CD4-positive, alpha-beta T cell treated with Interleukin-15 for 1 hour (primary cell): ENCODE measurements at places on chromosomes 2 and 18.

DNA sequence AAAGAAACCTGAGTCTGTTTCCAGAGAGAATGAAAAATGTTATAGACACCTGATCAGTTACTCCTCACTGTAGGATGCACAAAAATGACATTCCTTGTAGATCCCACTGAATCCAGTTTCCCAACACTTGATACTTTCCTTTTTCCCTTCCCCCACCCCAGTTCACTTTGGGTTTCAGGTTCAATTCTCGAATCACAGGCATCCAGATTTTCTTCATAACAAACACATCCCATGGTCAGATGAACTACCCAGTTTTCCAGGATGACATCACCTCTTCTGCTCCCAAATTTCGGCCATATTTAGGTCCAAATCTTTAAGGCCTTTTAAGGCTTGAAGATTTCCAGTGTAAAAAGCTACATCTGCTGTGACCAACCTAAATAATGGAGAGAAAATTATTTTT lies 51.5 kb downstream of the UGP2 start:
- DNase-seq = no peak

GRCh38 chr2:236777408-236777807 lies 207.8 kb downstream of the ACKR3 start:
- no peak for DNase-seq

DNA sequence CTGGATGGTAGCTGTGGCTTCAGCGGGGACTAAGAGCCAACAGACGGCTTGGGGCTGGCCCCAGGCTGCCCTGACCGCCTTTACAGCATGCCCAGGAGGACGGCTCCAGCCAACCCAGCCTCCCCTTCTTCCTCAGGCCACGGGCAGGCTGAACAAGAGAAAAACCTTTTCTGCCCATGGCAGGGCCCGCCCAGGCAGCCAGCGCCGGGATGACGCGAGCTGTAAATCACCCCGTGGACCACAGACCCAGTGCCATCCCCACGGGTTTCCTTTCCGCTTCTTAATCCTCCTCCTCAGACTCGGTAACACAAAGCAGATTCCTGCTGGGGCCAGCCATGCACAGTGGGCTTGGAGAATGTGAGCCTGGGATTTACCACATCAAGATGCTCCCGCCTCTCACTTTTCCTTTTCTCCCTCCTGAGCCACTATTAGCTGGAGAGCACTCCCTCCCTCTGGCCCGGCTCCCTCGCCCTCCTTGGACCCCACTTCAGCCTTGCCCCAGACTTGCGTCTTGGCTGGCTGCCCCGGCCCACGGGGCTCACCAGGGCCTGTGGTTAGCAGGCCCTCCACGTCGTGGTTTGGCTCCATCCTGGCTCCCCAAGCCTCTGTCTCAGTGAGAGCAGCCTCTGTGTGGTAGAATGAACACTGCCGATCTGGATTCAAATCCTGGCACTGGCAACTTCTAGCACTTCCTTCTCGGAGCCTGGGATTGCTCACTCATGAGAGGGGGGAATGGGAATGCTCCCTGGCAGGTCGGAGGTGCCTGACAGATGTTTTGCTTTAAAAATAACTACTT lies 31.4 kb downstream of the ATOH8 start:
- no peak for DNase-seq

GRCh38 chr2:7530001-7530400 lies 612.8 kb downstream of the RNF144A start:
- DNase-seq = no peak

- DNase-seq = no peak
Observed at GRCh38 chr2:166170356-166170755, 42.5 kb upstream of the SCN1A start.

DNA sequence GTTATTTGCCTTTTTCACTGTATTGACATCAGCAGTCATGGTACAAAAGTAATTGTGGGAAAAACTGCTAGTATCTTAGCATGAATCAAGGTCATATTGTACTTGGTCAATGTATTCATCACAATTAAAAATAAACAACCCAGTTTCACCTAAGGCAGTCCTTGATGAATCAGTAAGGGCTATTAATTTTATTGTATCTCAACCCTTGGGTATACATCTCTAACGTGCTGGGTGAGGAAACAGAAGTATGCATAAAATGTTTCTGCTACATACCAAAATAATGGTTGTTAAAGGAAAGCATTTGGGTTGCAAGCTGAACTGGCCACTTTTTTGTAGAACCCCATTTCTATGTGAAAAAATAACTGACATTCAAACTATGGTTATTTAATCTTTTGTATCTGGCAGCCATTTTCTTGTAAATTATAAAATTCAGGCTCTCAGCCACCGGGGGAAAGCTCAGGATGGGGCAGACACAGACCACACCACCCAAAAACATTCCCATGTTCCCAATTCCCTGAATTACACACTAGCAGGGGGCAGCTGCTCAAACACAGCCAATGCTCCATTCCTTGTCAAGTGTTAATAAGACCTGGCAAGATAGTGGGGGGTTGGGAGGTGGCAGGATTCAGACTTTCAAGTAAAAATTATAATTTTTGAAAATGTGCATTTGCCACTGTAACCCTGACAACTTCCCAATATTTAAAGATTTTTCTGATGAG lies 49.3 kb downstream of the OLA1 start:
- DNase-seq = no peak

GRCh38 chr2:97673915-97674283 lies 4.4 kb downstream of the C2orf92 start:
- no peak for DNase-seq

GRCh38 chr18:37230768-37231167 lies 334.8 kb downstream of the CELF4 start:
- DNase-seq = no peak

DNA sequence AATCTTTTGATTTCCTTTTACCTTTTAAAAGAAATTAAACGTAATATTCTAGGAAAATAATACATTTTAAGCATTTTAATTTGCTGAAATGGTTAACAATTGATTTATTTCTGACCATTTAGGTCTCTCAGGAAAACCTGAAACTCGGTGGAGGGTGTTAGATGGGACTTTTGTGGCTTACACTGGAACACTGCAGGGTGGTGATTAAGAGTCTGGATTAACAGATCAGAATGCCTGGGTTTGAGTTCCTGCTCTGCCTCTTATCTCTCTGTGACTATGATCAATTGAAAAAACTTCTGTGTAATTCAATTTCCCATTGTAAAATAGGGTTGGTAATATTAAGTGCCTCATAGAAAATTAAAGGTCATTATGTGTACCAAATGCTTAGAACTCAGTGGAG lies 168.7 kb downstream of the UBE2E3 start:
- DNase-seq = no peak

GRCh38 chr2:22279541-22279940 lies 1105.4 kb upstream of the KLHL29 start:
- no peak for DNase-seq

GRCh38 chr2:180495606-180496005 lies 484.8 kb upstream of the UBE2E3 start:
- no peak for DNase-seq

DNA sequence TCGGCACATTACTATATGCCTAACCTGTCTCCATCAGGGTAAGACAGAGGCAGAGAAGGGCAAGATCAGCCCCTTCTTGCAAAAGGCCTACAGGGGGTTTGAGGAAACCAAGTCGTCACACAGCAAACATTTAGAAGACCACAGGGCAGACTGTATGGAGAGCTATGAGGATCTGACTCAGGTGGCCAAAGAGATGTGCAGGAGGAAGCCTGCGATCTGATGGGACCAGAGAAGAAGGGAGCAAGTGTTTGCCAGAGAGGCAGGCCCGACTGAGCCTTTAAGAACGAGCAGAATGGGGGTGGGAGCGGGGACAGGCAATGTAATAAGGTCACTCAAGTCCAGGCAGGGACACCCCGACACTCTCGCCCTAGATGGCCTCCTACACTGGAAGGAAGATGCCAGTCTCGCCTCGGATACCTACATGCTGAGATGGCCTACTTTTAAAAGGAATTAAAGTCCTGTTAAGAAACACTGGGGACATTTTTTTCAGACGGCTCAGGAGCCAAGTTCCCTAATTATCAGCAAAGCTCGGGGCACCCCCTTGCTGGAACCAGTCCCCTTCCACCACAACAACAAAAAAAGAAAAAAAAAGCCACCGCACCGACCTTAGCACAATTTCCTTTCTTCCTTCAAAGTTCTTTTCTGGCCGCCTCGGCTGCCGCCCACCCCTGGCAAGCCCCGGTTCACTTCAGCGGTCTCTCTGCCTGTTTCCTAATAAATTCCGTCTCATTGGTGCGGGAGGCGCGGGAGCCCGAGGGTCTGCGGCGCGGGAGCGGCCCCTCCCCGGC lies 1.5 kb downstream of the SFXN5 start:
- no peak for DNase-seq

DNA sequence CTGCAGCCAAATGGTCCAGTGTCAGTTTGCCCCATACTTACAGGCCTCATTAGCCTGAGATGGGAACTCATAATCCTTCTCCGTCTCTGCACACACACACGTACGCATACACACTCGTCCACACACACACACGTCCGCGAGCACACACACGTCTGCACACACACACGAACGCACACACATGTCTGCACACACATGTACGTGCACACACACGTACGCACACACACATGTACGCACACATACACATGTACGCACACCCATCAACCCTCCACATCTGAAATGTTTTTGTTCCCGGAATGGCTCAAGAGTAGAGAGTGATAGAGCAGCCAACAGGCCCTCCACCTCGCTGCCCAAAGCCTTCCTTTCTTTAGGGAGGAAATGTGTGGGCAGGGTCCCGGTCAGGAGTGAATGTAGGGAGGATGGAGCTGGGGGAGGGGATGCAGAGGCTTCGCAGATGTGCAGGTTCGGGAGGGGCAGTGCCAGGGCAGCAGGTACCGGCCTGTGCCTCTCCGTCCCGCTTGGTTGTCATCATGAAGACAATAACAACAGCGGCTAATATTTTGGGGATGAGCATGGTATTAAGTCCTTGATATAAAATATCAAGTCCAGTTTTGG lies 52.7 kb downstream of the PTGR3 start:
- DNase-seq = no peak

DNA sequence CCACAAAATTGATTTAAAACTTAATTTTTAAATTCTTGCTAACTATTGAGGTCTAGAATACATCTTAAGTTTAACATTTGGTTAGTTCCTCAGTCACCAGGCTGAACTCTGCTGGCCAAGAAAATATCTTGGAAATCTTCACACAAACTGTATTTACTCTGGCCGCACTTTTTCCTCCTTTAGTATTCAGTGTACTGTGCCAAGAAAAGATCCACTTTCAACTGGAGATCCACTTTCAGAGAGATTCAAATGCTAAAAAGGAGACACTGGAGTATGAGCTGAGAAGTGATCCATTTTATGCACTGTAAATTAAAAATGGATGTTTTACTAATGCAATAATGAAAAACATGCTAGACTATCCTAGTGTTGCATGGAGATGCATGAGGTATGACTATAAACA lies 98.1 kb downstream of the ANTXR1 start:
- no peak for DNase-seq

- no peak for DNase-seq
Observed at GRCh38 chr18:31275722-31276463, 42.1 kb upstream of the DSG1 start.

- no peak for DNase-seq
Observed at GRCh38 chr2:205771031-205771430, 88.7 kb downstream of the NRP2 start.

GRCh38 chr18:80086281-80086680 lies 22.8 kb upstream of the ADNP2 start:
- no peak for DNase-seq

DNA sequence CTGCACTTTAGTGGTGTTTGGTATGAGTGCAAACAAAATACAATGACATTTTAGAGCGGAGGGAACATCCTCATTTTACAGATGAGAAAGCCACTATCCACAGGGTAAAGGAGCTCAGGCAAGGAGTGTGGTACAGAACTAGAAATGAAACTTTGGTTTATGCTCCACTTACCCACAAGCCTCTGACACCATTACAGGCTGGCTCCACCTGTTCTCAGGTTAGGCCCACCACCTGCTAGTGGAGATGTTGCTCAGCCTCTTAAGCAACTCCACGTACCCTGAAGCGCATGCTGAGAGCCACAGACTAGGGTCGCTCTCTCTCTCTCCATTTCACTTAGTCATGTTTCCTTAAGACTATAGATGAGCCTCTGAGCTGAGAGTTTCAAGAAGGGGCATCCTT lies 130.0 kb downstream of the MBD2 start:
- DNase-seq = no peak

GRCh38 chr2:213415093-213415492 lies 130.8 kb downstream of the SPAG16 start:
- no peak for DNase-seq

DNA sequence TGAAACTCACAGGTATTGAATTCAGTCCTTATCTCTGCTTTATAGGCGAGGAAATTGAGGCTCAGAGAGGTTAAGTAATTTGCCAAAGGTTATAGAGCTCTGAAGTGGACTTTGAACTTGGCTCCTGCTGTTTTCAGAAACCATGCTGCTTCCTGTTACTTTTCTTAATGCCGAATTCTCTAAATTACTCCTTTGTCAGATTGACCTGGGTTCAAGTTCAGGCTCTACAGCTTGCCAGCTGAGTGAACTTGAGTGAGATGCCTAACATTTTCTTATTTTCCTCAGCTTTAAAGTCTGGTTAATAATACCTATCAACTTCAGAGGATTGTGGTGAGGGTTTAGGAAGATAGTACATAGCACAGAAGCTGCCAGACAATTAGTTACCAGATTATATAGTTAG lies 3.4 kb downstream of the ASAP2 start:
- no peak for DNase-seq

DNA sequence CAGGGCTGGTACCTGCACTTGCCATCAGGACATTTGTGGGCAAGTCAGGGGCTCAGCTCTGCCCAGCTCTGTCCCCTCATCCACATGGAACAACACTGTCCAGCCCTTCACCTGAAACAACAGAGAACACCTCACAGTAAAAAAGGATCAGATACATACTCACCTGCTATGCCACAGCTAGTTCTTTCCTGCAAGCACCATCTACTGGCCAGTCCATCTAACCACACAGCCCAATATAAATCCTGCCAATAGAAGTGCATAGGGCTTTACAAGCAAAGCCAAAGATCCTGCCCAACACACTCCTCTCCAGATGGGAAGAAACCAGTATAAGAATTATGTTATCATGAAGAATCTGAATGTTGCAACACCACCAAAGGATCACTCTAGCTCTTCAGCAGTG lies 52.2 kb upstream of the GALNT13 start:
- DNase-seq = no peak

GRCh38 chr2:200396781-200397242 lies 90.3 kb downstream of the SPATS2L start:
- DNase-seq = no peak

DNA sequence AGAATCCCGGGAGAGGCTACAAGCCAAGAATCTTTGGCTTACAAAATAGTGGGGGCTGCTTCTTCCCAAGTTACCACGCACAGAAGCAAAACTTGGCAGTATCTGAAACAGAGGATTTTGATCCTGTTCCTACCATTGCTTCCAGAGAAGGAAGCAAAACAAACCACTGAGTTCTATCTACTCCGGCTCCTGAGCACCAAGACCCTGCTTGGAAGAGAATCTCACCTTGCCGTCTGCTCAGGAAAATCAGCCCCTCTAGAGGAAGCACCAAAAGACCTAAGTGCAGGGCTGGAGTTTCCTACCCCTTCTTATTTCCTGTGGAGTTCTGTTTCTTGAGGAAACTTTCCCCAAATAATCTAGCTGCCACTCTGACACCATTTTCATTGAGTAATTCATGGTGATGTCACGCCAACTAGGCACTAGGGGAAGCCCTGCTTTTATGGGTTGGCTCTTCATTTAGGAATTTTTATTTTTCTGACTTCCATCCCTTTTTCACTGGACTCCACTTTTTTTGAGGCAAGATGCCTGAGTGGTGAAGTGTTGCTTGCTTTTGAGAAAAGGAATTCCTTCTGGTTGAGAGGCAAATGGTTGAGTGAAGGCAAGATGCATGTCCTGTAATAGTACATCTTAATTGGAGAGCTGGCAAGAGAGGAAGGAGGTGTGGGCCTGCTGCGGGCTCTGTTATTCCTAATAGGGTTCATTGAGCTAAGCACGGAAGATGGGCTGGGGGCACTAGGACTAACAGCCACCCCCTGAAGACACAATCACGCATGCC lies 36.8 kb upstream of the EML4 start:
- DNase-seq = no peak
